ENCODE measurements at places on chromosomes 4 and X.

GRCh38 chr4:158778156-158778711 is 9.4 kb downstream of the FNIP2 start:
- DNase-seq: no peak

GRCh38 chr4:158015241-158015640 is 157.6 kb downstream of the GASK1B start:
- no peak for DNase-seq

- DNase-seq: no peak
These were observed 231.2 kb upstream of the F9 start for GRCh38 chrX:139299309-139299708.

- no peak for DNase-seq
These were observed 2.7 kb upstream of the BMX start for GRCh38 chrX:15497865-15498264.

- no peak for DNase-seq
These were observed 13.1 kb upstream of the EOLA1 start for GRCh38 chrX:149527705-149528104.

DNA sequence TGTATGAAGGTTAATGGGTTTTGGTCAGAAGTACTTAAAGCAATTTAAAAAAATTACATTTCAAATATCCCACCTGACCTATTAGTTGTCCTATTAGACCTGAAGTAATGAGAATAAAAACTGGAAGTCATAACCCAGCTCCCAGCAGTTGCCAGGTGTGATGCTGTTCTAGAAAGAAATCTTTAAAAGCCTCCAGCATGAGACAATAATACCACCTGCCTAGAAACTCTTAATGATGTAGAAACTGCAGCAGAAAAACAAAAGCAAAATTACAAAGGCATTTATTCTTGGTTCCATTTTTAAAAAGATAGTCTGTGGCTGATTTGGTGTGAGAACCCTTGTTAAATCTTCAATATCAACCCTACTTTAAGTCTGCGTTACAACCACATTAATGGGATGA is 1137.7 kb upstream of the TENM3 start:
- DNase-seq: no peak

DNA sequence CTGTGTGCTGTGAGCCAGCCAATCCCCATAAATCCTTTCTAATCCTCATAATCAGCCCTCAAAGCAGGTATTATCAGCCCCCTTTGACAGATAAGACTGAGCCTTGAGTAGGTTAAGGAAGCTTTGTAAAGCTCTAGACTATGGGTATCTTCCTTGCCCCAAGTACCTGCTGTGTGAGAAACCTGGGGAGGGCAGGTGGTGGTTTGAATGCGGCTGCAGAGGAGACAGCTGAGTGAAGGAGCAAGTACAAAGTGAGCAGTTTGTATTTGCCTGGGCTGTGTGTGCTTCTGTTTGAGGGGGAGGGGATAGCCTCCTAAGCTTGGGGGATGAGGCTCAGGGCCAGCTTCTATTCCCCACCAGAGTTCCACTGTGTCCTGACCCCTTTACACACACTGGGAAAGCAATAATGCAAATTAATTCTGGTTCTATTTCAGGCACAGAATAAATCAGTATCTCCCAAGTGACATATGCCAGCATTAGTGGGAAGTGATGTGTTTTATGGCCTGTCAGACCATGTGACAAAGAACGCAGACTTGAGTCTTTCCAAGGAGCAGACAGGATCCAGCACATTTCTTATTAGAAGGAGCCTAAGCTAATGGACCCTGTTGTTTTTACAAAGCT is 63.5 kb downstream of the EVC start:
- DNase-seq: no peak

DNA sequence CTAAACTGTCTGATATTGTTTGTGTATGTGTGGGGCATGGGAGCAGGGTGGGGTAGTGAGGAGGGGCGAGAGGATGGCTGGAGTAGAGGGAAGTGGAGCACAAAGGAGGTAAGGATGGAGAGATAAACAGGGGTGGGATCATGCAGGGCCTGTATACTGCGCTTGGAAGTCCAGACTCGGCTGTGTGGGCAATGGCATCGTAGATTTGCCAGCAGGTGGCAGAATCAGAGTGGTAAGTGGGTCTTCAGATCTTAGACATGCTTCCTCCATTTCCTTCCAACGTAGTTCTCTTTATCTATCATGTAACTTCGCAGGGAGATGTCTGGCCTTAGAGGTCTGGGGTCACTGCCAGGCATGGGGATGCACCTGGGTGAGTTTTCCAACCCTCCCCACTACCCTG is 155.5 kb downstream of the PDGFRA start:
- DNase-seq: no peak

- no peak for DNase-seq
These were observed 578.8 kb downstream of the FSTL5 start for GRCh38 chr4:161585011-161585410.

GRCh38 chr4:41175794-41176193 is 38.5 kb downstream of the APBB2 start:
- no peak for DNase-seq

- DNase-seq: no peak
These were observed 3.9 kb downstream of the MAMLD1 start for GRCh38 chrX:150366951-150367545.

GRCh38 chrX:139560221-139560620 is 29.7 kb downstream of the F9 start:
- no peak for DNase-seq

GRCh38 chr4:158190718-158191117 is 17.9 kb upstream of the GASK1B start:
- DNase-seq: no peak

GRCh38 chr4:78845472-78845871 is 69.3 kb downstream of the BMP2K start:
- no peak for DNase-seq

GRCh38 chr4:73850261-73850970 is 2.7 kb upstream of the PF4V1 start:
- no peak for DNase-seq

DNA sequence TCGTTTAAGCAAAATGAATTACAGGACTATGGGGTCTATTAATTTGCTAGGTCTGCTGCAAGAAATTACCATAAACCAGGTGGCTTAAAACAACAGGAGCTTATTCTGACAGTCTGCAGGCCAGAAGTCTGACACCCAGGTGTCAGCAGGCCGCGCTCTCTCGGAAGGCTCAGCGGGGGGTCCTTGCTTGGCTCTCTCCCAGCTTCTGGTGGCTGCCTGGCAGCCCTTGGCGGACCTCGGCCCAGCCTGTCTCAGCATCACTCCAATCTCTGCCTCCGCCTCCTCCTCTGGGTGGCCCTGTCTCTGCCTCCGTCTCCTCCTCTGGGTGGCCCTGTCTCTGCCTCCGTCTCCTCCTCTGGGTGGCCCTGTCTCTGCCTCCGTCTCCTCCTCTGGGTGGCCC is 580.5 kb upstream of the FAT1 start:
- no peak for DNase-seq

- no peak for DNase-seq
These were observed 8.7 kb downstream of the PDE6B start for GRCh38 chr4:633976-634598.

DNA sequence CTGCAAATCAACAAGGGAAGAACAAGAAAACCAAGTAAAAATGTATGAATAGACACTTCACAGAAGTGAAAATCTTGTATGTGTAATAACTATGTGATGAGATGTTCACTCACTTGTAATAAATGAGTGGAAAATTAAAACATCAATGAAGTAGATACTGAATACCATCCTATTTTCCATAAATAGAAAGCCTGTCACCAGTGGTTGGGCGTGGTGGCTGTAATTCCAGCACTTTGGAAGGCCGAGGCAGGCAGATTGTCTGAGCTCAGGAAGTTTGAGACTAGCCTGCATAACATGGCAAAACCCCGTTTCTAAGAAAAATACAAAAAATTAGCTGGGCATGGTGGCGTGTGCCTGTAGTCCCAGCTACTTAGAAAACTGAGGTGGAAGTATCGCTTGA is 53.5 kb upstream of the SOD3 start:
- no peak for DNase-seq

DNA sequence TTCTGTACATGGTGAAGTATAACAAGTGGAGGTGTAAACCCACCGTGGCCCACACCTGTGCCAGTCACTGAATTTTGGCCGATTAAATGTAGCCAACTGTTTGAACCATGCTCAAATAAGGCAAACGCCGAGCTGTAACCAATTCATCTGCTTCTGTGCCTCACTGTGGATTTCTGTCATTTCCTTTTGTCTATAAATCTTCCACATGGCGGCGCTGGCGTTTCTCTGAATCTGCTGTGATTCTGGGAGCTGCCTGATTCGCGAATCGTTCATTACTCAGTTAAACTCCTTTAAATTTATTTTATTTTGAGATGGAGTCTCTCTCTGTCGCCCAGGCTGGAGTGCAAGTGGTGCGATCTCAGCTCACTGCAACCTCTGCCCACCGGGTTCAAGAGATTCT is 19.2 kb downstream of the SUPT20HL2 start:
- no peak for DNase-seq

DNA sequence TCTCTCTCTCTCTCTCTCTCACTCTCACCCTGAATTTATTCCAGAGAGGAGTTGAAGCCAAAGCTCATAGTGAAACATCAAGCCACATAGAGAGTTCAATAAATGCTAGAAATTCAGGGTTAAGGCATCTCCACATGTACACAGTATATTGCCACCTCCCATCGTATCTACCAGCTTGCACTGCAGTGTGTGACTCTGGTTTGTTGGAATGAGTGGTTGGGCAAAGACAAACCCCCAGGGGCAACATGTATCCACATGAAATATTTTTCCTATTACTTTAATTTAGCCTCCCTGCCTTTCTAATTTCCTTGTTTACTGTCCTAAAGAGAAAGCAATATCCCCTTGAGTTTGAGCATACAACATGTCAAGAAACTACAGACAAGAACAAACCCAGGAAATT is 247.3 kb downstream of the SPATA18 start:
- DNase-seq: no peak

DNA sequence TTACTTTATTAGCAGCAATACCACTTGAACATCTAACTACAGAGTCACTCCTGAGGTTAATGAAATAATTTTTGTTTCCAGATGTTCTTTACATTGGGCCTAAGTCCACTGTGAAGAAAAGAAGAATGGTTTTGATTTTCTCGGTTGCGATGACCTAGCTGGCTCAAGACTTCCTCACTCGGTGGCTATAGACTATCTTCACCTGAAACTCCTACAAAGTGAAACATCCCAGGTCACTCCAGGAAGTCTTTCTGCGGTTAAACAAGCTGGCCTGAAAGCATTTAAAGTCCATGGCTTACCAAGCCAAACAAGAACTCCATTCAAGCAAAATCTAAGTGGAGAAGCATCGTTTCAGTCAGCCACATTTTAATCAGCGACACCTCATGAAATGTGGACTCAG is 13.7 kb upstream of the SORBS2 start:
- no peak for DNase-seq

GRCh38 chrX:105063743-105064142 is 156.8 kb downstream of the TEX13A start:
- no peak for DNase-seq

GRCh38 chr4:17812125-17812524 is 1.3 kb downstream of the NCAPG start:
- DNase-seq: no peak

GRCh38 chr4:185767528-185767927 is 44.5 kb downstream of the SORBS2 start:
- DNase-seq: no peak

- DNase-seq: no peak
These were observed 506.9 kb upstream of the PCDH10 start for GRCh38 chr4:132642016-132642817.

DNA sequence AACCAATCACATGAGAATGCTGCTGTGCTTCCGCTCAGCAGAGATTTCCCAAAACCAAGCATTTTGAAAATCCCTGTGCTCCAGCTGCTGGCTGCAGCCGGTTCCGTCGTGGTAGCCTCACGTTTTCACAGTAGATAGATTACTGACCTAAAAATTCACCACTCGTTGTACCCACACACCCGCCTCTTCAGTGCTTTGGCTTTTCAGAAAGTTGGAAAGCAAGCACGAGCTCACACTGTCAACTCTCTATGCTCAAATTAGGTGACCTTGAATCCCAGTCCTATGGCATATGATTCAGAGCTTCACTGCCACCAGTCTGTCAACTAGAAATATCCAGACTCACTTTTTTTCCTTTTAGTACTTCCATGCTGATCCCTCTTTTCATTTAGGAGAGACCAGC is 168.9 kb downstream of the DCTD start:
- no peak for DNase-seq

GRCh38 chrX:106707771-106708454 is 18.6 kb upstream of the RNF128 start:
- DNase-seq: no peak

DNA sequence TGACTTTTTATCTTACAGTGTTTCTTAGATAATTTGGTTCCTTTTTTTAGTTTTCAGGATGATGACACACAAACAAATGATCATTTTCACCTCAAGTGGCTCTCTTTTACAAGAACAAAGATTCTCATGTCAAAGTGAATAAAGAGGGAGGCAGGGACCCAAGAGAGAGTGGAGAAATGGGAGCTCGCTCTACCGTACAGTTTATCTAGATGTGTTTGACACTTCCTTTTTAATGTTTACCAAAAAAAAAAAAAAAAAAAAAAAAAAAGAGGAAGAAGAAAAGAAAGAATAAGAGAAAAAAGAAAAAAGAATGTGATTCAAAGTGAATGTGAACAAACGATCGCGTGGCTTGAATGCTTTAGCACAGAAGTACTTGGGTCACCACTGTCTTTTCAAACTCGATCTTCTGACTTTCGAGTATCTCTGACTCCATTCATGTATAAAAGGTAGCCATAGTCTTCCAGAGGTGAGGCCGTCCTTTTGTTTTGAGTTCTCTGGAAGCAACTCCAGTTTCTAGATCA is 75.6 kb upstream of the GRXCR1 start:
- DNase-seq: no peak

DNA sequence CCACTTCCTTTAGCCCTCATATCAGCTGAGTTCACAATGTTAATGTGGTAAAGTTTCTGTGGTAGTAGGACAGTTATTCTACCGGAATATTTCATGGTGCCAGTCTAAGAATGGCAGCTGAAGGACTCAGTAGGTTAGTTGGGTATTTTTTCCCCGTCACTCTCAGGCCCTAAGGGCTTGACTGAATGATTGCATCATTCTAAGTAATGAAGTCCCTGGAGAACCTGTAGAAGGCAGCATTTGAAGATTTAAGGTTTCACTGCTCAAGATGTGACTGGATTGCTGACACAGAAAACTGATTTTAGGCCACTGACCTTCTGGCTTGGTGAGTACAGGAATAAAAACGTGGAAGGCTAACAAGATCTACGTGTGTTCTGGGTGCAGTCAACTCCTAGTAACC is 657.3 kb downstream of the PCDH19 start:
- no peak for DNase-seq

- peak; percentile 27 for DNase-seq
These were observed 24.8 kb downstream of the HOPX start for GRCh38 chr4:56656346-56656643.

DNA sequence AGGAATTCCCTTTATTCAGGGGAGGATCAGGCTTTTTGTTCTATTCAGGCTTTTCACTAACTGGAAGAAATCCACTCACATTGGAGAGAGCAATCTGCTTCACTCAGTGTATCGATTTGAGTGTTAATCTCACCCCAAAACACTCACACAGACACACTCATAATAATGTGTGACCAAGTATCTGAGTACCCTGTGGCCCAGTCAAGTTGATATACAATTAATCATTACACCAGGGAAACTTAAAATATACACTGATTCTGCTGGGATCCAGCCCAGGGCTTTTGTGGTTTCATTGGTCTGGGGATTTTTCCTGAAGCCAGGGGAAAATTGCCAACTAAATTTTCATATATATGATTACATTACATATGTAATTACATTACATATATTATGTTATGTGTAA is 44.0 kb upstream of the GATB start:
- no peak for DNase-seq
